Thymus (tissue), 14 donors: ENCODE measurements at places on chromosomes 5 and 9. TPM values are rescaled to one million over a fixed set of nuclear protein-coding genes. Genes with fewer than 3 reads are reported as not detected.

- H3K27me3 ChIP-seq: no peaks in the 10 kb centered on the region
- H3K4me1 ChIP-seq: no peaks in the 10 kb centered on the region
- DNase-seq: no peak
- no peak overlapping the region for H3K4me3 ChIP-seq
Observed at GRCh38 chr5:142569905-142570304, 116.0 kb downstream of the FGF1 start.

Gene PCDHB3
- 0.09 TPM for total RNA-seq

Gene KIF12
- 7.8 TPM for total RNA-seq

DNA sequence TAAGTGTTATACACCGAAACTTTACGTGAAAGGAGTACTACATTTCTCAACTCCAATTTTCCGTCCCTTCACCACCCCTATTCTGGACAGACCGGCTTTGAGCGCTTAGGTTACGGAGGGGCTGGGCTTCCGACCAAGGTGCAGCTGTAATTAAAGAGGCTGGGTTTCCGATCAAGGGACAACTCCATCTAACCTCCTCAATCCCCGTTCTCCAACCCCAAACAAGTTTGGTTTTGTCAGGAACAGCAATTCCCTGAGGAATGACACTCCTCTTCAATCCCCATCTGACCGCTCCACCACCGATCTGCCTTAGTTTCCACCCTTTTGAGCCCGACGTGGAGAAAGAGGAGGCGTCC lies 577 bp downstream of the TUT7 start:
- peak overlapping the region; percentile 99 for H3K4me3 ChIP-seq
- peak overlapping the region; percentile 83 for H3K27ac ChIP-seq
- peak; percentile 27 for DNase-seq
- no peaks in the 10 kb centered on the region for H3K27me3 ChIP-seq
- peaks cover 20% of the 10 kb centered on the region for H3K4me1 ChIP-seq

Gene FKBP15
- total RNA-seq: 19.3 TPM

GRCh38 chr5:157890836-157891597 lies 32.1 kb upstream of the CLINT1 start:
- H3K4me1 ChIP-seq: peaks cover 8% of the 10 kb centered on the region

DNA sequence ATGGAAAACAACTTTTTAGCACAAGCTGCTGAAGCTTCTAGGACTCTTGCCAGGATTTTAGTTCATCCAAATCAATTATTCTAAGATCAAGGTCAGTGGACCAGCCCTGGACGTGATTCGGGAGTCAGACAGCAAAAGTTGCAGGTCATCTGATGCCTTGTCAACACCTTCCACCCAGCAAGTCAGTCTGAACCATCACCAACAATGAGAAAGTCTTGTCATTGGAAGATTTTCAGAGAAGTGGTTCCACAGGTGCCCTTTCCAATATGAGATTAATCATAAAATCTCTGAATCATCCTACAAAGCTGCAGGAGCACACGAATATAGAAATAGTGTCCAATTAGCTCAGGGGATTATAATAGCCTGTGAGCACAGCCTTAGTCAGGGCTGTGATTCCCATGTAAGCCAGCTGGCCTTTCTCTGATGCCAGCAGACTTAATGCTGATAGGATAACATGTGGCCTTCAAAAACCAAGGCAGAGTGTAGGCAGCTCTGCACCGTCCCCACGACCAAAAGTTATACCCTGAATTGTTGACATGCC lies 445.0 kb upstream of the TRPC7 start:
- H3K4me1 ChIP-seq: no peaks in the 10 kb centered on the region
- no peak overlapping the region for H3K4me3 ChIP-seq
- no peaks in the 10 kb centered on the region for H3K36me3 ChIP-seq
- H3K27ac ChIP-seq: no peak overlapping the region
- no peaks in the 10 kb centered on the region for H3K27me3 ChIP-seq

DNA sequence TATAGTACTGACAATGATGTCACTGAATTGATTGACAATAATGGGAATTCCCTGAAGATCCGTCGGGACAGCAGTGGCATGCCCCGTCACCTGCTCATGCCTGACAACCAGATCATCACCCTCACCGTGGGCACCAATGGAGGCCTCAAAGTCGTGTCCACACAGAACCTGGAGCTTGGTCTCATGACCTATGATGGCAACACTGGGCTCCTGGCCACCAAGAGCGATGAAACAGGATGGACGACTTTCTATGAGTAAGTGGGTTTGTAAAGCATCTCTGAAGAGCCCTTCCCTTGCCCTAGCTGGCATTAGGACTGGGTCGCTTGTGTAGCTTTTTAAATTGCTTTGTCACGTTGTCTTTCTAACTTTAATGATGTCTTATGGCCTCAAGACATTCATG lies 72.7 kb upstream of the WWC1 start:
- H3K4me3 ChIP-seq: no peak overlapping the region
- H3K27ac ChIP-seq: no peak overlapping the region
- no peaks in the 10 kb centered on the region for H3K4me1 ChIP-seq
- H3K27me3 ChIP-seq: no peaks in the 10 kb centered on the region
- H3K36me3 ChIP-seq: no peaks in the 10 kb centered on the region

DNA sequence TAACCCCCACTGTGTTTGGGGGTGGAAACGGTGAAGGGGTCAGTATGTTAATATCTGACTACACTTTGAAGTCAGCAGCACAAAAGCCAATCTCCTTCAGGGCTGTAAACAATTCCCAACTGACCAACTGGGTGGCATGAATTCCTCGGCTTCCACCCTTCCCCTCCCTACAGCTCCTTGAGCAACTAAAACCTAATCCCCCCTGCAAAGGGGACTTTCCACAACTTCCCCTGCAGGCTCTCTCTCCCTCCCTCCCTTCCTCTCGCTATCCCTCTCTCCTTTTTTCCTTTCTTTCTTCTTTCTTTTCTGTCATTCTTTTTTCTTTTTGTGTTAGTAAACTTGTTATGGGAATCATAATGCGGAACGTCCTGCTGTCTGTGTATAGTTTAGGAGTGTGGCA lies 65.1 kb upstream of the PTCH1 start:
- H3K27ac ChIP-seq: no peak overlapping the region
- no peak for DNase-seq
- H3K4me1 ChIP-seq: no peaks in the 10 kb centered on the region
- H3K27me3 ChIP-seq: peaks cover 2% of the 10 kb centered on the region
